HAP-1 (cell line): ENCODE measurements at places on chromosomes 7 and 10.

GRCh38 chr7:1054438-1054837 lies 10.1 kb downstream of the GPR146 start:
- DNase-seq, result no peak

GRCh38 chr10:25786161-25786560 lies 147.9 kb upstream of the MYO3A start:
- no peak for DNase-seq

GRCh38 chr10:127338399-127339110 lies 142.2 kb upstream of the INSYN2A start:
- no peak for DNase-seq

- no peak for DNase-seq
Observed at GRCh38 chr7:138864667-138865066, 66.7 kb upstream of the ATP6V0A4 start.

- no peak for DNase-seq
Observed at GRCh38 chr7:3159445-3159844, 115.8 kb upstream of the CARD11 start.

- DNase-seq, result no peak
Observed at GRCh38 chr7:15057272-15057671, 154.7 kb upstream of the DGKB start.

GRCh38 chr10:77713521-77714280 lies 76.1 kb upstream of the KCNMA1 start:
- DNase-seq, result no peak

DNA sequence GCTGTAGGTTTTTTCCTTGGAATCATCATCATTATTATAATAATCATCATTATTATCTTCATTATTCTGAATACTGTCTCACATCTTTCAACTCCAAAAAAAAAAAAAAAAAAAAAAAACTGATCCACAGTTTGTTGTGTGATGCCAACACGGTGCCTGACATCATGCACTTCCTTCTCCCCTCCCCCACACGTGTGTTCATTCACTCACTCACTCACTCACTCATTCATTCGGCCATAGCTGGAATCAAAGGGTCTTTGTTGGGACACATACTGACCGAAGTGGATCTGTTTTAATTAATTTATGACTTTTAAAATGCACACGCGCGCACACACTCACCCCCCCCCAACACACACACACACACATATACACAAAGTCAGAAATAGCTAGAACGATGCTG lies 177.8 kb downstream of the PIP4K2A start:
- no peak for DNase-seq

- no peak for DNase-seq
Observed at GRCh38 chr10:85557077-85557476, 809.5 kb downstream of the GRID1 start.

- no peak for DNase-seq
Observed at GRCh38 chr10:132783165-132783939, 2.6 kb downstream of the NKX6-2 start.

DNA sequence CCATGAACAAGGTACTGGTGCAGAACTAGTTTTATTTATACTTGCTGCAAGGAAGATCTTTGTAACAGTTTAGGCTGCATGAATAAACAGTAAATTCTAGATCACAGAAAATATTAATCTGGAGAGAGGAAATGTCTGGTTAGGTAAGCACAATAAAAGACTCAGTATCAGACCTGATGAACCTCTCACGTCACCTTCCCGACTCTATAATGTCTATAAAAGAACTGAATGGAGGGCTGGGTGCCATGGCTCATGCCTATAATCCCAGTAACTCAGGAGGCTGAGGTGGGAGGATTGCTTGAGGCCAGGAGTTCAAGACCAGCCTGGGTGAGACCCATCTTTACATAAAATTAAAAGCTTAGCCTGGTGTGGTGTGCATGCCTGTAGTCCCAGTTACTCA lies 65.9 kb downstream of the FAM171A1 start:
- DNase-seq, result no peak

GRCh38 chr10:43211030-43211429 lies 55.8 kb downstream of the RASGEF1A start:
- DNase-seq, result no peak

GRCh38 chr7:50594734-50595485 lies 29.7 kb upstream of the DDC start:
- no peak for DNase-seq

DNA sequence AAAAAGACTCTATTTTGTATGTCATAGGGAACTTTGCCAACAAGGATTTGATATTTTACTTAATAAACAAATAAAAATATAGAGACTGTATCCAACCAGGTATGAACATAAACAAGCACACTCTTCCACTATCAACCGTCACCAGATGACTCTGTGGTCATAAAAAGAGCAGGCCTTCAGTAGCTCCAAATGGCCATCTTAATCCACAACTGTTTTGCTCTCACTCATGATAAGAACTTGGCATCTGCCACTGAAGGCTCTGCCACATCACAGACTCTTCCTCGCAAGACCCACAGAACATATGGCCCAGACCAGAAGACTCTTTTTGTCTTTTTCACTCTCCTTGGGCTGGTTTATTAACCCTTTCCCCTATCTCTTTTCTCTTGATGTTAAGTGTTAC lies 98.7 kb upstream of the POM121L12 start:
- no peak for DNase-seq

DNA sequence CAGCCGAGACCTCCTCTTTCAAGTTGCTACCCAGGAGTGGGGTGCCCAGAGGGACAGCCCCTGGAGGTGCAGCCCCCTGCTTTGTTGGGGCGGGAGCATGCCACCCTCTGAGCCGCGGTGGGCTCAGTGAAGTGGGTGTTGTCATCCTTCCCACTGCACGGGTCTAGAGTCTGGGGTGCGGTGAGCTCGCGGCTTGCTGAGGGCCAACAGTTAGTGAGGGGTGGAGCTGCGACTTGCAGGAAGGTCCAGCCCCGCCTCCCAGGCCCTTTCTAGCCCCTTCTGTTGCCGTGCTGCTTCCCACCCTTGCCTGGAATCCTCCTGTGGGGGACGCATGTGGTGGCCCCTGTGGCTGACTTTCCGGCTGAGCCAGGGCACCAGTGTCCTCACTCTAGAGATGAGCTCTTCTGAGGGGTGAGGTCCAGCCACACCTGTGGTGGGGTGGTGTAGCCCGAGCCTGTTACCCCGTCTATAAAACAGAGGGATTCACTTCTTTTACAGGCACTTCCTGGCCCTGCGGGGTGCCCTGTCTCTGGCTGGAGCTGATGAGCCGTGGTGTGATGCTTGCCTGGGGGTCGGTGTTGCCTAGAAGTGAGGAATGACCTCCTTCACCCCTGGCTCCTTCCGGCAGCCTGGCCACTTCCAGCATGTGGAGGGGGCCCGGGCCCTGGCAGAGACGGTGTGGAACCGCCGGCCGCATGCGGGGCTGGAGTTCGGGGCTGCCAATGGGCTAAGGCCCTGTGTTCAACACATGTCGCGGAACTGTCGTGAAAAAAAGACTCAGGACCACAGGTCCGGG lies 127.9 kb downstream of the FAM53B start:
- no peak for DNase-seq

DNA sequence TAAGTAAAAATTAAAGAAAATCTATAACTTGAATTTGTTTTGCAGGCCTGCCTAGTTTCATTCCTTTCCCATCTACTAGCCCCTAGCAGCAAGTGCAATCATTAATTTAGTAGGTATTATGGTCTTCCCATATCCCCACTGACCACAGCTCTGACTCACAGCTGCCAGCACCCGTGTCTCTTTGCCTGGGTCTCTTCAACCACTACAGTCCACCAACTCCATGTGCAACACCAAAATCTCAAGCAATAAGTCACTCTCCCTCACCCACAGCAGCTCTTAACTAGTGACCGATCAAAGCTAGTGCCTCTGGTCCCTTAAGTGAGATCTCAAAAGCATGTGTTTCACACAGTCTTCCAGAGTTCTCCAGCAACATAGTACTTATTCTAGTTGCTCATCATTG lies 26.0 kb upstream of the THSD7A start:
- no peak for DNase-seq

DNA sequence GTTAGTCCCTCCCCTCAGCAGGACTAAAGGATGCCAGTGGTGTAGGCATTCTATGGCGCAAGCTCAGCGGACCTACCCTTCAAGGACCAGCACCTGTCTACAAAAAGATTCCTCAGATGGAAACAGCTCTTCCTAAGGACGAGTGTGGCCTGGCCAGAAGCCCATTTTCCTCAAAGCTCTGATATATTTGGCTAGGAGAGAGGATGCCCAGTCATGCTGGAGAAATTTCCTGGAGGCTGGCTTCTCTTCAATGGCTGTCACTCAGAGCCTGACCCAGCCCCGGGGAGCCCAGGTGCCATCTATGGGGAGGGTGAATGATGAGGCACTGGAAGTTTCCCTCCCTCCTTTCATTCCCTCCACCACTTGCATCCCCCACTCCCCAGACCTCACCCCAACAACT lies 111.5 kb downstream of the PLXNA4 start:
- no peak for DNase-seq

DNA sequence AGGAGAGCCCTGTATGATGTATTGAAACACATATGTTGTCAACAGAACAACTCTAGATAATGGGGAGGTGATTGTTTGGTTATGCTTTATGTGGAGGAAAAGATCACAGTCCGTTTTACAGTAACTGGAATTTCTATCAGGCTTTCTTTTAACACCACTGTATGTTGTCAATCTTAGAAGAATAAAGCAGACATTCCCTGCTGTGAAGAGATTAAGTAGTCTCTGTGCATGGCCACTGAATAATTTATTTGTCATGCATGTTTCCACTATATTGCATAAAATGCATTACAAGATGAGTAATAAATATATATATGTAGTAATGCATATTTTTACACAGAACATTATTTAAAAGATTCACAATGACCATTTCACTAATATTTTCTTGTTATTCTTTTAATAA lies 440.0 kb downstream of the ANKRD7 start:
- no peak for DNase-seq

DNA sequence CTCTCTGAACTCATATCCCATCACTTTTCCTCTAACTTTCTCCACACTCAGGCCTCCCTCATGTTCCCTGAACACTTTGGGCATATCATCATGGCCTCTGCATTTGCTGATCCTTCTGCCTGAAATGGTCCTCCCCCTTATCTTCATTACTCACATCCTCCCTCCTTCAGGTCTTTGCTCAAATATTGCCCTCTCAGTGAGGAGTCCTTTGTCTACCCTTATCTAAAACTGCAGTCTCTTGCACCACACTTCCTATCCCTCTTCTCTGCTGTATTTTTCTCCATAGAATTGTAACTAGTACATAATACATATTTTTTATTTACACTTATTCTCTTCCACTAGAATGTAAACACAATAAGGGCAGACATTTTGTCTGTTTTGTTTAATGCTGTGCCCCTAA lies 41.7 kb downstream of the DNAJC1 start:
- DNase-seq, result no peak

GRCh38 chr10:1094112-1095057 lies 38.2 kb downstream of the WDR37 start:
- no peak for DNase-seq

GRCh38 chr7:15937571-15937970 lies 251.1 kb upstream of the MEOX2 start:
- DNase-seq, result no peak

DNA sequence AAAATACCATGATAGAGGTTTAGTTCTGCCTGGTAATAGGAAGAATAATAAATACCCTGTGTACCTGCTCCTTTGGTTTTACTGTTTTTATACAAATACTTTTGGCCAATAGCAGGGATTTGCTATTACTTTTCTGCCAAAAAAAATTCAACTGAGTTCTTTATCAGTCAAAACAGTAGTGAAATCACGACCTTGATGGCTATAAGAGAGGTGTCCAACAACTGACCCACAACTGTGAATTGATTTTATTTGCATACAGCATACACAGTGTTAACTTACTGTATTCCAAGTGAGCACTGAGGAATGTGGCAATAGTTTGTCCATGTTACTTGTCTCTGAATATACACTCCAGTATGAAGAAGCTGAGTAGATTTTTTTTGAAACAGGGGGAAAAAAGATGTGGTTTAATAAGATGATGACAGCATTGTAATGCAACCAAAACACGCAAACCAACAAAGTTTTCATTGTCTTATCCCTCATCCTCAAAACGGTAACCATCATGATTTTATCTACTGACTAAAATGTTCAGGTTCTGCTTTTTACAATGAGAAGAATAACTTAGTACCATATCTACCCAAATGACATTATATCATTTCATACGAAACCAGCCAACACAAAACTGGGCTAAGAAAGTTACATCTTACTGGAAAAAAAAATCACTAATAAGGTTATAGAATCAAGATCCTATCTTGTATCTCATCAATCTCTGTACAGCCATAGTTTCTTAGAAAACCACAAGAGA lies 63.3 kb downstream of the GSAP start:
- DNase-seq, result no peak

- DNase-seq, result no peak
Observed at GRCh38 chr10:129637010-129637409, 170.0 kb downstream of the MGMT start.

DNA sequence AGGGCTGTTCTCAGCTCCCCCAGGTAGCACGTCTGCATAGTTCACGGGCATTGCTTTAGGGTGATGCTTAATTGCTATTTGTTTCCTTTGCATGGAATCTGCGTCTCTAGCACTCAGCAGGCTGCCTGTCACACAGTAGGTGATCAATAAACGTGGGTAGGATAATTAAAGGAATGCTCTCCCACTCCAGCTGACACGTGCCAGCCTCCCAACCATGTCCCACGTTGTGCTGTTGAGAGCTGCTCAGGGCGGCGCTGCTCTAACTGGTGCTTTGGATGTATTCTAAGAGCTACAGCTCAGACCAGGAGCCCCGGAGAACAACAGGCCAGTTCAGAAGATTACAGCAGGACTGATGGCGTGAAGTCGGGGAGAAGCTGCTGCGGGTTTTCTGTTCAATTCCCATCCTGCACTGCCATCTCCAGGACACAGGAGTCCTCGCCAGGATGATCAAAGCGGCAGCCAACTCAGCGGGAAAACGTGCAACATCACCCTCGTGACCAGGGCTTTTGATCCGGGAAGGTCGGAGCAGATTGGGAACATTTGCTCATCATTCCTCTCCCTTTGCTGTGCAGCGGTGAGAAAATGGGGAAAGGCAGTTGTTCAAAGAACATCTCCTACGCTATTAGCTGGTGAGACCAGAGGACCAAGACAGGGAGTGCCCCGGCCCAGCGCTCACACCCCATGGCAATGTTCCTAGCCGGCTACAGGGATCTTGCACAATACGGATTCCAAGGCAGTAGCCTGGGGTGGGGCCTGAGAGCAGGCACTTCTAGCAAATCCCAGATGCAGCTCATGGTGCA lies 50.5 kb upstream of the FOXK1 start:
- DNase-seq, result peak; percentile 85
